SW 1271 (cell line): ENCODE measurements at places on chromosomes 5 and 9.

DNA sequence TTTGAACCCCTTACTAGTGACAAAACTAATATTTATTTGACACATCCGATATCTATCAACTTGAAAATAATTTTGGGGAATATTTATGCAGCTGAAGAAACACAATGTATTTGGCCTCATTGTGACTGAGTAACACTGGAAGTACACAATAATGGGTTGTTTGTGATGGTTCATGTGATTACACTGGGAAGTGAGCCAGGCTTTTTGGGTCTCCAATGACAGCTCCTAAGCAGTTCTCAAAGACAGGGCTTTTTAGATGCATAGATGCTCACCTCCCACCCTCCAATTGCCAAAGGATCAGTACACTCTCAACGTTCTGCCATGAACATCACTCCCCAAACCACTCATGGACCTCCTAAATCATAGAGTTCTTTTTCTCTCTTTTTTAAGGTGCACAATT is 170.0 kb downstream of the SLC24A2 start:
- no peak for DNase-seq

DNA sequence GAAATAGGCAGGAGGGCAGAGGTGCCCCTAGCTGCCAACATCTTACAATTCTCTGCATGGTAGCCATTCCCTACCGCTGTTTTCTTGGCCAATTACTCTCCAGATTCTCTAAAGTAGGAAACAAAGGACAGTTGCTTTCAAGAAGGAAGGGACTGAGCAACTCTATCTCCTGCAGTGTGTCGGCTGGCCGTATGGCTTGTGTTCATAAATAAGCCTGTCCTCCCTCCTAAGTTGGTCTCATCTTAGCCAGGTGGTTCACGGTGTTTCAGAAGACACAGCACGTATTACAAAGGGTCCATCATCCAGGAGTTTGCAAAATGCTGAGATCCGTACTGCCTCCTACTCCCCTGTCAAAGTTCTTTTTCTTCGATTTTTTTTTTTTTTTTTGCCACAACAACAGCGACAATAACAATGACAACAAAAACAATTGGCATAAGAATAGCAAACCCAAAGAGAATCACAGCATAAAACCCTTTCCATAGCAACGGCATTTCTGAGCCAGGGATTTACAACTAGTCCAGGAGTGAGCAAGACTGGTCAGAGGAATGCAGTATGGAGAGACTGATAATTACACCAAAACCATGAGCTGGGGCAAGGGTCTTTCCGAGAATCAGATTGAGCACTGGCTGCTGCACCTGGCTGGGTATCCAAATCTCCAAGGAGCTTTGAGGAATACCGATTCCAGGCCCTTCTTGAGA is 212.8 kb downstream of the SLIT3 start:
- no peak for DNase-seq

DNA sequence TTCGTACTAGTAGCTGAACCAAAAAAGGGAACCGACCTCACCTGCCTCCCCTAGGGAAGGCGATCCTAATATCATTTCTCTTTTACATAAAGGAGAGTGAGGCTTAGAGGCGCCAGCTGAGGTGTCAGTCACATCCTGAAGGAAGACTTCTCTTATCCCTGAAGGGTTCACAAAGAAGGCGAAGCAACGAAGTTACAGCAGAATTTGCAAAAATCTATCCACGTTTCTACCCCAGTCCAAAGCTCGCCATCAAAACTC is 598 bp upstream of the KIAA1191 start:
- no peak for DNase-seq

DNA sequence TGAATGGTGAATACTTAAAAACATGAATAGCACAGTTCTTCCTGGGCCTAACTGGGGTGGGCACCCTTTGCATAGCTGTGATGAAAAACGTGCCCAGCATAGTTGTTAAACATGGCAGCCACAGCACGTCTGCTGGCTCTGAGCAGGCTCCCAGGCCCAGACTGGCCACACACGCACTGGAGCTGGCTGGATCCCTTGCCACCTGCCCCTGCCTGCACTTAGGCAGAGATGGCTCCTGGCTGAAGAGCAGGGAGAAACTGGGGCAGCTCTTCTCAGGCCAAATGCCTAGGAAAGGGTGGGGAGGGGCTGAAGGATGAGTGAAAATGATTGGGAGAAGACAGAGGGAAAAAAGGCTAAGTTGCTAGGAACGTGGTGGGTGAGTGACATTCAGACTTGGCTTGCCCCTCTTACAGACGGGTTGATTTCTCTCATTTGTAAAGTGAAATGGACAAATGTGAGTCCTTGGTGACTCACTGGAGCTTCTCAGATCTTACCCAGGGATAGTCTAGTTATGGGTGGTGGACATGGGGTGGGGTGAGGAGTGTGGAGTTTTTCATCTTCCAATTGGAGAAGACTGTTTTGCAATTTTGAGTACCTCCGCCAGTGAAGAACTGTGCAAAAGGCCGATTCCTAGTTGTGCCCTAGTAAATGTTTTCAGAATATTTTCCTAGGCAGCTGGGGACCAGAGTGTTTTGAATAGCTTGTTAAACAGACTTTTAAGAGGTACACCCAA is 42.4 kb downstream of the TRIO start:
- DNase-seq, result no peak

- DNase-seq, result no peak
Measured at GRCh38 chr5:125655156-125655555, 768.1 kb upstream of the GRAMD2B start.

DNA sequence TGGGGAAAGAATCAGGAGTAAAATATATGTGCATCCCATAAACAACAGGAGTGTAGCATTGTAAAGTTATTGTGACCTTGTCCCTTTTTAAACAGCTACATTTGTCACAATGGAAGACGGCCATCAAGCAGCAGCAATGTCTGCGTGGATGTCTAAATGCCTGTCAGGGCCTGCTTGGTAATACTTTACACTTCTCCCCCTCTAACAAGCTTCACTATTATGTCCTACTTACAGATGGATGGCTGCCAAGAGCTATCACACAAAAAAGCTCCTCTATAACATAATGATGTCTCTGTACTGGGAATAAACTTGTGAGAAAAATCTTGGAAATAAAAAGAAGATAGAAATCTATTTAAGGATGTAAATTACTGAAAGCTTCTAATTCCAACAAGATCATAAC is 213.0 kb downstream of the FBXL17 start:
- no peak for DNase-seq

DNA sequence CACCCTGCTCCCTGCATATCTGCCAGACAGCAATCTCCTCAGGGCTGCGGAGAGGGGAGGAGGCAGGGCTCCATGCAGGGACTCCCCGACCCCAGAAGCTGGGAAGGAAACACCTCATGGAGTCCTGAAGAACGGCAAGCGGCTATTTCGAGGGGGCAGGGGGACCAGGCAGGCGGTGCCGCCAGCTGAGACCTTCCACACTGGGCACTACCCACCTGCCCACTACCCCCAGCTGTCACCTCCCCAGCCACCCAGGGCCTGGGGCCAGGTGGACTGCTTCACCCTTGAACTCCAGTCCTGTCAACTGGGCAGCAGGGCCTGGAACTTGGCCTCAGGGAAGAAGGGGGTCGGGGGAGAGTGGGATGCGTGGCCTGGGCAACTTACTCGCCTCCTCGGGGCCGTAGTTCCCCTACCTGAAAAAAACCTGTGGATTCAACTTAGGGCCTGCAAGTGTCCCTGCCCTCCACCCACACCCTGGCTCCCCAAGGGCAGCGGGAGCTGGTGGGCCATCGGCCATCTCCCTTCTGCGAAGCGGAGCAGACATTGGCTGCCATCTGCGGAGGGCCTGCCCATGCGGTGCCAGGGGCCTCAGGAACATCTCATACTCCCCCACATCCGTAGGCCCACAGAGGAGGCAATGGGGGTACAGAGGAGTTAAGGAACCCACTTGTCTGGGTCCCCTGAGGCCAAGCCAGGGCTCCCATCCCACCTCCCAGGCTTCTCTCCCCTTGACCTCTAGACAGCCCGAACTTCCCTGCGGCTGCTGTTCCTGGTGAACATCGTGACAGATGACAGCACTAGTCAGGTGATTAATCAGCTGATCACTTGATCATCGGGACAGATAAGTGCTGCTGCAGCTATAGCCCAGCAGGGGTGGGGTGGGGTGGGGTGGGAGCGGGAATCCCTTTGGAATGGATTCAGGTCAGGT is 18.5 kb upstream of the RALGDS start:
- DNase-seq, result no peak

- no peak for DNase-seq
Measured at GRCh38 chr9:20980832-20981455, 50.5 kb downstream of the HACD4 start.

GRCh38 chr5:4387290-4387689 is 752.8 kb upstream of the ADAMTS16 start:
- no peak for DNase-seq

GRCh38 chr9:83962165-83962564 is 17.9 kb downstream of the HNRNPK start:
- no peak for DNase-seq

DNA sequence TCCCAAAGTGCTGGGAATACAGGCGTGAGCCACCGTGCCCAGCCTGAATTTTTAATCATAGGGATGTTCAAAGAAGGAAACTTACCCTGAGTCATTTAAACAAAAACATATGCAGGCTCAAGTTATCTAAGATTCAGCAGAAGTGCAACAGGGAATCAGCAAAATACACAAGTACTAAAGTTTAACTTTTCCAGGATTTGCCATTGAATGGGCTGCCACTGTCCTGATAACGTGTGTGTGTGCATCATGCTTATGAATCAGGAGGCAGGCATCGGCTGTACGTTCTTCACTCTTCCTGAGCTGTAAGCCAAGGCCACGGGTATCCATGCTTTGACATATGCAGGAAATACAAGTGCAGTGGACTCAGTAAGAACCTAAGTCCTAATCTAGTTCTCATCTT is 48.8 kb upstream of the FST start:
- no peak for DNase-seq

DNA sequence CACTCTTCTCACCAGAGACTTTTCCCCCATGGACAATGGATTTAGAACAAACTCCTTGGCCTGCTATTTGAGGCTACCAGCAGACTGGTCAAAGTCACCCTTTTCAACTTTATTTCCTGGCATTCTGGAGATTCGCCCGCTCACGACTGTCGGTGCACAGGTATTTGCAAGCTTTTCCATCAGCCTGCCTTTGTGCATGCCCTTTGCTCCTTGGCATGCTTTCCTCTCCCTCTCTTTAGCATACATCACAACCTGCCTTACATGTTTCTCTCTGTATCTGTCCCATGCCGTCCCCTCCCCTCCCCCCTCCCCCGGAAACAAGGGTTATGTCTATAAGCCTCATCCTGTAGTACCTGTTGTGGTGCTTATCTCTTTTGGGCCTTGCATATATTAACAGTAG is 257.1 kb downstream of the AOPEP start:
- no peak for DNase-seq

- no peak for DNase-seq
Measured at GRCh38 chr5:150598821-150599273, 41.6 kb upstream of the SYNPO start.

DNA sequence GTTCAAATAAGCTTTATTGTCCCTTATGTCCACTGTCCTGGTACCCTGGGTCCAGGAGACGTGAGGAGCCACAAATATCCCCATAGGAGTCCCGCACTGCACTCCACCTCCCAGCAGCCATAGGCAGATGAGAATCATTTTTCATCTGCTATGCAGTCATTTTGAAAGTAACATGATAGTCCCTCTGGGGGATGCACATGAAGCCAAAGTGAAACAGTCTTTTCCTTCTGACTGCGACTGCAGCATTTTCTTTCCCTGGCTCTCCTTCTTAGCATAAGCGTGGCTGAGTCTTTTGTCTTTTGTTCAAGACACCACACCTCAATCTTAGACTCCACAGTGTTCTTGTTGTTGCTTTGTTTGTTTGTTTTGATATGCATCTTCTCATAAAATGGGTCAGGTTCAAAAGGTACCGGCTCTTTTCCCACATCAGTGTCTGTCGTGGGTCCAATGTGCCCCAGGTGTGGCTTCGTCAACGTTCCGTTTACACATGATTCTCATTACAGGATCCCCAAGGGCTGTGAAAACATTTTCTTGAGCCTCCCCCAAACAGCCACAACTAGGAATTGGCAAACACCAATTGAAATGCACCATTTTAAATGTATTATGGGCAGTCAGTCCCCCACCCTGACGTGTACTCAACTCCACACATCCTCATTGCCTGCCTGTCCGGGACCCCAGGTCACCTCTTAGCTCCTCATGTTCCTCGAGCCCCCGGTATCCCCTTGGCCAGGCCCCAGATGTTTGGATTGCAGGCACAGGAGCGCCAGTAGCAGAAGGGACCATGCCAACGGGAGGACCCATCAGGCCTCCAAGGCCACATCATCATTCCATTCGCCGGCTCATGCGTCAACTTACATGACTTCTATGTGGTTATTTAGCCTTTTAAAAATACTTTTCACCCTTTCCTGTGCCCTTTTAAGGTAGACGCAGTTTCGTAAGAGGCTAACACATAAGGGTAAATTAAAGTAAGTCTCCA is 237.8 kb upstream of the DAPK1 start:
- DNase-seq, result no peak

DNA sequence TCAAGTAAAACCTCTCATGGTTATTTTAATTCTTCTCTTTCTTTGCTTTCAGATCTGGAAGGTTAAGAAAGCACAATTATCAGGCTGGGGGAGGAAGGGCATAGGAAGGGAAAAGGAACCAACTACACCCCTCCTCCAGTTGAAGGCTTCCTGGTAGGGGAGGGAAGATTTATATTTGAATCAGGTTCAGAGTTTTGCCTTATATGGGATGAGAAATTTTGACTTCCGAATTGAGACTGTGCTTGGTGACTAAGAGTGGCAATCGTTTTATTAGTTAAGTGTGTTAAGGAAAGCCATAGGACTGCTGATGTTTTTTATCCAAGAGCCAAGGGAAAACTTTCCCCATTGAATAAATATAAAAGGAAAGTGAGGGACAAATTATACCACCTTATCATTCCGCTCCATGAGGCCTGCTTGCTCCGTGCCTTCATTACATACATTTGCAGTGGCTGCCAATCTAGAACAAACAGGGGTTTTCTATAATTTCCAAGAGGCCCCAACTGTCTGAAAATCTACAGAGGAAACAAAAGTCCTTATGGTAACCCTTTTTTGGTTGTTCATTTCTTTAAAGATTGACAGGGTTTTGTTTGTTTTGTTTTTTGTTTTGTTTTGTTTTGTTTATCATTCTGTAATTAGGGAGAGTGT is 115.7 kb upstream of the EPB41L4A start:
- DNase-seq, result no peak

DNA sequence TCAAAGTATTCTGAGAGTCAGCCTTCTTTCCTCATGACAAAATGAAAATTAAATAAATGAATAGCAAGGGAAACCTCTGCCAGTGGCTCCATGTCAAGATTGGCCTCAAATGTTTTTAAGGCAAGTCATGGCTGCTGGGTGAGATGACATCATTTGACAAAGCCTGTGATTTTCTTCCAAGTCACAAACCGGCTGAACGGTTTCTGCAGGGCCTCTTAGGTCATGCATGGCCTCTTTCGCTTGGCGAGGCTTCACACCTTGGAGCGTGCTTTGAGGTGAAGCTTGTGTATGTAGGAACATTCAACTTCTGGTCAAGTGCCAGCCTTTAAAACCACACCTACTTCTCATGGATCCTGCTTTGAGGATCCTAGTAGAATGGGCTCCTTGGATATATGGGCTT is 161.0 kb upstream of the ZNF618 start:
- DNase-seq, result no peak

- no peak for DNase-seq
Measured at GRCh38 chr9:130635721-130636647, 28.4 kb upstream of the PRDM12 start.

GRCh38 chr5:82107267-82107666 is 135.4 kb downstream of the ATG10 start:
- DNase-seq, result peak; percentile 46
